Stimulated activated CD4-positive, alpha-beta T cell treated with anti-CD3 and anti-CD28 coated beads, Interleukin-1b, Interleukin-23, amount 100 ng/mL, for 1 hour (primary cell): ENCODE measurements at places on chromosomes 7 and 10.

DNA sequence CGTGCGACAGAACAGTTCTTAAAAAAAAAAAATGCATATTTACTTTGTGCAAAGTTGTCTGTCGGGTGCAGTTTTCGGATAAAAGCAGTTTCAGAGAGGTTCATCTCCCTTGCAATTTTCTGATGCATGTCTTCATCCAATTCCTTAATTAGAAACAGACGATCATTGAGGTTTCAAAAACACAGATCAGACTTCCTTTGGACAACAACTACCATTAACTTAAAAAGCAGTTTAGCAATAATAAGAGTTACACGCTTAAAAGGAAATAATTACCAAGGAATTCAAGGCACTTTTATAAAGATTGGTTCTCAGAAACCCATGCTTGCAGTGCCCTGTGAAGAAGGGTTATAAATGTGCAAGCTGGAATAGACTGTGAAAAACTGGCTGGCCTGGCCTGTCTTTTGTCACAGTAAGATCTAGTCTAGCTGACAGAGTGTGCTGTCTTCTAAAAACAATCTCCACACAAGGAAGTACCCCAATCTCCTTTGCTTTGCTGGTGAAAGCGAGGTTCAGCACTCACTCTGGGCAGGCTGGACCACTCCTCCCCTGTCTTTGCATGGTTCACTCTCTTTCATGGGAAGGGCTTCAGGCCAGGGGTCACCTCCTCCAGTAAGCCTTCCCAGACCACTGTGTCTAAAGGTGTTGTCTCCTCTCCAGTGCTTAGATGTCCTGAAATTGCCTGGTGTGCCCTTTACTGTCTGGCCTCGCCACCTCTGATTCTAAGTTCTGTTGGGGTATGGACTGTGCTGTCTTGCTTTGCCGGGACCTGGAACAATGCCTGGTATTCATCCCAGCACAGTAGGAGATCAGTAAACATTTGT lies 34.8 kb upstream of the HNRNPH3 start:
- DNase-seq, result no peak

GRCh38 chr10:29317027-29317420 lies 28.2 kb downstream of the LYZL1 start:
- no peak for DNase-seq

DNA sequence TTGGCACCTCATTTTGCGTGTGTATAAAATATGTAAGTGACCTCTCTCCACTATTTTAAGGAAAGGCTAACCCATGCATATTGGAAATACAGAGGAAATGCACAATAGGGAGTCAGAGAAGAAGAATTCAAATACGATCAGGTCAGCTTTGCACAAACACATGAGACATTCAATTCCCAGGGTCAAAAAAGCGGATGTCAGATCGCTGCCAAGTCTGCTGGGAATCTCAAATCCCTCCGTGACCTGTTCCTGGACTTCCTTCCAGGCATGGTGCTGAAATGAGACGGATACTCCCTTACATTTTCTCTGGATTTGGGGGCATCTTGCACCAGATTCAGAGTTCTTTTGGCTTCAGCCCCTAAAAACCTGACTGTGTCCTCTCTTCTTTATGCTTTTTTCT lies 91.9 kb upstream of the PRKCQ start:
- no peak for DNase-seq

DNA sequence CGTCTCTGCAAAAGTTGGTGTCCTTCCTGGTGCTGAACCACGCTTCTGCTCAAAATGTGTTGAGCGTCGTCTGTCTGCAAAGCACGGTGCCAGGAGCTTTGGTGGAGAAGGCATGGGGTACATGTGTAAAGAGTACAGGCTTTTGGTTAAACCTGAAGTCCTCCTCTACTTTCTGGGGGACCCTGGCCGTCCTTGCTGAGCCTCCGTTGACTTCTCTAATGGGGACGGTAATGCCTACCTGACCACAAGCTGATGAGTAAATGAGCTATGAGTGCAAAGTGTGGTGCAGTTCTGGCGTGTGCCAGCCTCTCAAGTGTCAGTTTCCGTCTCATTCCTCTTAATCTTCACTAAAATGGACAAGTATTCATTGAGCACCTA lies 527 bp upstream of the HERPUD2 start:
- DNase-seq, result no peak

GRCh38 chr10:31528831-31529230 lies 209.8 kb downstream of the ZEB1 start:
- no peak for DNase-seq

GRCh38 chr7:134513169-134513752 lies 14.1 kb upstream of the AKR1B10 start:
- no peak for DNase-seq

GRCh38 chr10:51162002-51162401 lies 87.7 kb downstream of the PRKG1 start:
- no peak for DNase-seq
